ENCODE measurements at places on chromosomes 7 and 10.

DNA sequence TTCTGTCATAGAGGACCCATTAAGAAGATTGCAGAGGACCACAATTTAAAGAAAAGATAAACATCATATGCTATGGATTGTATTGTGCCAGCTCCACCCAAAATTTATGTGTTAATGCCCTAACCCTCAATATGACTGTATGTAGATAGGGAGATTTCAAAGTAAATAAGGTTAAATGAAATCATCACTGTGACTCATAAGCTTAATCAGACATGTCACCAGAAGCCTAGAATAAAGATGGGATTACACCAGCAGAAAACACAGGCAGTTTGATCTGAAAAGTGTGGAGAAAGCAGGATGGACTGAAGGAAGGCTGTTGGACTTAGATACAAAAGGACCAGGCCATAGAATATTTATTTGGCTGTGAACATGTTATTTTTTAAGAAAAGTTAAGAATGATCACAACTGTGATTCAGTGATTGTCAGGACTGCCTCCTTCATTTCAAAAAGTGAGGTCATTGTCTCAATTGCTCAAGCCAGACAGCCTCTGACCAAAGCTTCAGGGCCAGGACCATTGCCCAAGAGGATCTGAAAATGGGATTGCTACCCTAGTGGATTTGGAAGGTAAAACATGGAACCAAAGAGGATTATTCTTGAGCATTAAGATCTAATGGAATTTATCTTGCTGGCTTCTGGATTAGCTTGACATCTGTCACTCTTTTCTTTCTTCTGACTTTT lies 270.8 kb upstream of the POM121L12 start:
- DNase-seq = no peak

- no peak for DNase-seq
Observed at GRCh38 chr10:91709394-91709798, 76.5 kb upstream of the PPP1R3C start.

DNA sequence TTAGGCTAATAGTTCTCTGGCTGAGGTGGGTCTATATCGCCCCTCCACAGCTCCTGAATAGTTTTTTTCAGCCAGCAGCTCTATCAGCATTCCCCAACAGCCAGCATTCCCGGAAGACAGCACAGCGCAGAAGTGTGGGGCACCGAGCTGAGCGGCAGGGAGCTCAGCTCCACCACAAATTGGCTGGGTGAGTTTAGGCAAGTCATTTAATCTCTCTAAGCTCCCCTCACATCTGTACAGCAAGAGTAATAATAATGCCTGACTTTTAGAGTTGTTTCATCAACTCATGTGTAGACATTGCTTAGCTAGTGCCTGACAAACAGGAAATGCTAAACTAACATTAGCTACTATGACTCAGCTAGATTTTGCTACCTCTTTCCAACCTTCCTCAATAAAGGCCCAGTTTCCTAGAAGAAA lies 247.9 kb upstream of the PTN start:
- no peak for DNase-seq

GRCh38 chr7:44077681-44078091 lies 4.6 kb downstream of the POLM start:
- no peak for DNase-seq

GRCh38 chr10:46050941-46051623 lies 5.0 kb upstream of the MSMB start:
- no peak for DNase-seq

Data from activated T-helper 1 cell treated with anti-CD3 and anti-CD28 coated beads, Interleukin-2, amount 50 U/mL, for 16 hours (primary cell).